Left forelimb (tissue), 1 donor: ENCODE measurements at places on chromosomes 11 and 22.

GRCh38 chr11:76177250-76177686 is 29.0 kb downstream of the WNT11 start:
- DNase-seq: no peak

DNA sequence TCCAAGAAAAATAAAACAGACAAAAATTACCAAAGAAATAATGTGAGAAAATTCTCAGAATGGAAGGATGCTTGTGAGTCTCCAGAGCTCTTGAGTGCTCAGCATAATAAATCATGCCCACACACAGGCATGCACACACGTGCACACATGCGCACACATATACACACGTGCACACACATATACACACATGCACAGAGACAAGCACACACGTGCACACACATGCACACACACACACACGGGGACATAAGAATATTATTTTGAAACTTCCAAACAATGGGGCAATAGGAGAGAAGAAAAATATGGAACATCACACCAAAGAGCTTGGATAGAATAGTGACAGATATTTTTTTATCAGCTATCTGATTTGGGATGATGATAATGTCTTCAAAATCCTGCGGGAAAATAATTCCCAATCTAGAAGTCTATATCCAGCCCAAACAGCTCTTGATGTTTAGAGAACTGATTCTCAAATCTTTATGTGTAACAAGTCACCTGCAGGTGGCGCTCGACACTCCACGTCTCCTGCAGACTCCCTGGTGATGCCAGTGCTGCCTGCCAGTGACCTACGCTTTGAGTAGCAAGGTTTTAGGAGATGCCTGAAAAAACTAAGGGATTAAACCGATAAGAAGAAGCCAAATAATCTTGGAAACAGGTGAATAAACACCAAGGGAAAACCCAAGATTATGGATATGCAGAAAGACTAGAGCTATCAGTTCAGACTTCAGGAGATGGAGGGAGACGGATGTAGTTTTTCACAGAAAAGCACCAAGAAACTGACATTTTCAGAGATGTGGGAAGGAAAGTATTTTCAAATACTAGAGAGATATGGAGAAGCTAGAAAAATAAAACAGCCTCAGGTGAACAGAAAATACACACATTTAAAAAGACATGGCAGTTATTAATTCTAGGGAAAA is 743.6 kb downstream of the ETS1 start:
- DNase-seq: no peak

- DNase-seq: no peak
These were observed 222.0 kb downstream of the DBX1 start for GRCh38 chr11:19938169-19938856.

- no peak for DNase-seq
These were observed 27.0 kb downstream of the PLEKHA7 start for GRCh38 chr11:16987205-16987568.

- no peak for DNase-seq
These were observed 56.9 kb upstream of the CADM1 start for GRCh38 chr11:115561116-115561515.

DNA sequence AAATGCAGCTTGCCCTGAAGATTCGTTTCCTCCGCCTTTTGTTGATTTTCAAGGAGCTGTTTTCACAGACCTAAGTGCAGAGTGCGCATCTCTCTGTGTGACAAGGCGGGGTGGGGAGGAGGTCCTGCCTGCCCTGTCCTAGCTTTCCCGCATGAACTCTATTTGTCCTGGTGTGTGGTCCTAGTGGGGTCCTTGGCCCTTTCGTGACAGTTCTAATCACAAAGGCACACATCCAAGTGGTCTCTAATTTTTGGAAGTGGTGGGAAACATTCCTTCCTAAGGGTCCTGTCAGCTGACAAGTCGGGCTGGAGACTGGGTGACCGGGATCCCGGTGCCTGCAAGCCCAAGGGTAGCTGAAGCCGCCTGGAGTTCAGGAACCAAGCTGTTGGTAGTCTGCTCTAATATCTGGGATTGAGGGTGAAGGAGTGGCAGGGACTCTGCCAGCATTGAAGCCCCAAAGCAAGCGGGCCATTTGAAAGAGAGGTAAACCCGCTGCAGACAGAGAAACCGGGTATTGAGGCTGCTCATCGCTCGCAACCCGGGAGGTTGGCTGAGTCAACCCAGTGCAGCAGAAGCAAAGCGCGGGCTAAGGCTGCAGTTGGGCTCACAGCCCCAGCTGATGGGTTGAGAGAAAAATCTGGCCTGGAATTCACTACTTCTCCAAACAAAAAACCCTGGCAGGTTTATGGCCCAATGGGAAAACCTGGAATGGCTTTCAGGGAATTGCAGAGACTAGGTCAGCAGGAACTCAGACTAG is 28.1 kb upstream of the FBXO3 start:
- DNase-seq: peak; percentile 73

GRCh38 chr11:11148596-11148995 is 204.5 kb downstream of the CSNK2A3 start:
- no peak for DNase-seq

DNA sequence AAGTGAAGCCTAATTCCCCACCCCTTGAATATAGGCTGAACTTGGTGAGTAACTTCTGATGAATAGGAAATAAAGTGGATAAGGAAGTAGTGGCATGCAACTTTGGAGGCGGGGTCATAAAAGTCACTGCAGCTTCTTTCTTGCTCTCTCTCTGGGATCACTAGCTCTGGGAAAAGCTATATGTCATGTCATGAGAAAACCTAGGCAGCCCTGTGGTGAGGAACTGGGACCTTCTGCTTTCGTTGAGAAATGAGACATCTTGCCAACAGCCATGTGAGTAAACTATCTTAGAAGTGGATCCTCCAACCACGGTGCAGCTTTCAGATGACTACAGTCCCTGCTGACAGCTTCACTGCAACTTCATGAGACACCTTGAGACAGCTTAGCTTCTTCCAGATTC is 15.7 kb downstream of the ZNF214 start:
- DNase-seq: no peak

DNA sequence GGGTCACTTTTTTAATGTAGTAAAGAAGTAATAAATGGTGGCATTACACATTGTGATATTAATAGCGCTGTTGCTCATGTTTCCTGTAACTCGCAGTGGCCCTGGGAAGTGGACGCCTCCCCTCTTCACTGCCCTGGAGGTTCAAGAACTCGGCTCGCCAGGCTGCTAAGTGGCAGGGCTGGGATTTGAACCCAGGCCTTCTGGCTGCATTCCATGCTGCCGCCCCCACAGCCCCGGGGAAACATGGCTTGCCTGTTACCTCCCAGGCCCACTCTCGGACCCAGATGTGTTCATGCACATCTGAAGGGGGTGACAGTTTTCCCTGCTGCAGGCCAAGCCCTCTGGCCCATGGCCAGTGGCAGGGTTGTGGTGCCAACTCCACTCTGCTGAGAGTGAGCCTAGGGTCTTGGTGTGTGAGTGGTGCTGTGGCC is 25.0 kb upstream of the MGAT3 start:
- DNase-seq: no peak

DNA sequence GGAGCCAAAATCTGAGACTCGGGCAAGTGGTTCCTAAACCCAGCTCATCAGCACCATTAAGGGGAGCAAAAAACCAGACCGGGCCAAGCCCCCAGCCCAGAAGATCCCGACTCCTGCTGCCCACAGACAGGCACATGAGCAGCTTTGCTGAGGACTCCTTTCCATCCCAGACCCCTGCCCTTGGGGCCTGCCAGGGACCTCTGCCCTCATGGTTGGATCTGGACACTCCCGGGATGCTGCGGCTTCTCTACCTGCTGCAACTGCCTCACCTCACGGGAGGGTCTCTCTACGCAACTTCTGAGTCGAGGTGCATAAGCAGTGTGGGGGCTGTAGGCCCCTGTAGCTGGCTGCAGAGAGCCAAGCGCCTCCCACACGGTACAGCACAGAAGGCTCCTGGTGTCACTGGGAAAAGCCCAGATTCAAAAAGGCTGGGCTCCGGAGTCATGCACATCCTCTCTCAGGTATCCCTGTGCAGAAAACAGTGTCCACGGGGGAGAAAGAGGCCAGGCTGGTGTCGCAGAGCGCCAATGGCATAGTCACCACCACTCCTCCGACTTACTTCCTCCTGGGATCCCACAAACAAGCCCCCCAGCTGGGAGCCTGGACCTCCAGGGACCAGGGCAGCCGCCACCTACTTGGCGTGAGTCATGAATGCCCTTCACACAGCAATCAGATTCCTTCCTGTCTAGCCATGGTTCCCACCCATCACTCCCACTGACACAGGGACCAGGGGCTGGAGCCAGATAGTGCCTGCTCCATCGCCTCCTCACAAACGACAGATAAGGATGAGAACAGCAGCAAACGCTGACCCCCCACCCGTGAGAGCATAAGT is 122.1 kb downstream of the BCR start:
- no peak for DNase-seq

- no peak for DNase-seq
These were observed 18.0 kb upstream of the TMEM135 start for GRCh38 chr11:87019613-87020271.

GRCh38 chr11:76201672-76202412 is 4.5 kb downstream of the WNT11 start:
- no peak for DNase-seq

- no peak for DNase-seq
These were observed 16.3 kb upstream of the C11orf87 start for GRCh38 chr11:109405671-109406070.

GRCh38 chr22:19022755-19023154 is 86.7 kb upstream of the PRODH start:
- DNase-seq: no peak

- no peak for DNase-seq
These were observed 15.8 kb downstream of the ABTB2 start for GRCh38 chr11:34341931-34342533.

- no peak for DNase-seq
These were observed 41.7 kb downstream of the LMO1 start for GRCh38 chr11:8221917-8222495.

- peak; percentile 50 for DNase-seq
These were observed 18.1 kb upstream of the FCHSD2 start for GRCh38 chr11:73160005-73160760.

DNA sequence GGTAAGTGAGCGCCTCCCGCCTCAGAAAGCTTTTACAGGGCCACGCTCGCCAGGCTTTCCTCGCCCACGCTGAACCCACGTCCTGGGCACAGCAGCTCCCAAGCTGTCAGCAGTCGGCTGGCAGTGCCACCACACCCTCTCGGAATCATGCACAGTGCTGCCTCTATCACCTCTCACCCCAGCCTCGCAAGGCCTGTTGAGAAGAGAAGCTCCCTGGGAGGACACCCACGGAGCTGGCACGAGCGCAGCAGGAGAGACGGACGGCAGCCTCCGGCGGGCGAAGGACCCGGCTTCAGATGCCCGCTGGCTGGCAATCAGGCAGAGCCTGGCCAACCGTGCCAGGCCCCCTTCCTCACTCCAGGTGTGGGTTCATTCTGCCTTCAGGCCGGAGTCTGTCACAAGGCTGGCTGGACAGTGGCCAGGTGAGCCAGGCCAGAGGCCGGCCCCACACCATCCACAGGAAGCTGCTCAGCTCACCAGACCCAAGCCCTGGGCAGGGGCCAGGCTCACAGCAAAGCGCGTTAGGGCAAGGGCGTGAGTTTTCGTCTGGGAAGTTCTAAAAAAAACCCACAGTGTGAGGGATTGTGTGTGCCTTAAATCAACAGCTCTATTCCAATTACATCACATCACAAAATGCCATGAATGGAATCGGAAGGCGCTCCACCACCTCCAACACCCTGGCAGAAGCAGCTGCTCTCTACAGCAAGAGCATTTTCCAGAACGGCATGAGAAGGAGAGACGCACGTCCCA is 33.2 kb downstream of the TOLLIP start:
- no peak for DNase-seq

- no peak for DNase-seq
These were observed 386.5 kb downstream of the SOX6 start for GRCh38 chr11:15969701-15970329.

DNA sequence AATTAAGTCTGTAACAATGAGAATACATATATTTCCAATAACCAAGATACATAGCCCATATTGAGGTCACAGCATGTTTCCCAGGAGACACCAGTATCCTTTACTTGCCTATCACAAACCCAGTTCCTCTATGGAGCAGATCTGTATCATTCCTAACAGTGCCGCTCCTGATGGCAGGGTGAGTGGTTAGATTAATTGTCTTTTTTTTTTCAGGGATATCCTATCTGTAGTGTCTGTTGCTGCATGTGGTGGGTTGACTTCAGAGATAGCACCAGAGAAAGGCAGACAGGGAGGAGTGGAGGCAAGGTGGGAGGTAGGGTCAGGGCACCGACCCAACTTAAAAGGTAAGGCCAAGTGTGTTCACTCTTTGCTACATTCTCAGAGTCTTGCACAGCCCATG is 2.8 kb downstream of the MTNR1B start:
- DNase-seq: no peak

DNA sequence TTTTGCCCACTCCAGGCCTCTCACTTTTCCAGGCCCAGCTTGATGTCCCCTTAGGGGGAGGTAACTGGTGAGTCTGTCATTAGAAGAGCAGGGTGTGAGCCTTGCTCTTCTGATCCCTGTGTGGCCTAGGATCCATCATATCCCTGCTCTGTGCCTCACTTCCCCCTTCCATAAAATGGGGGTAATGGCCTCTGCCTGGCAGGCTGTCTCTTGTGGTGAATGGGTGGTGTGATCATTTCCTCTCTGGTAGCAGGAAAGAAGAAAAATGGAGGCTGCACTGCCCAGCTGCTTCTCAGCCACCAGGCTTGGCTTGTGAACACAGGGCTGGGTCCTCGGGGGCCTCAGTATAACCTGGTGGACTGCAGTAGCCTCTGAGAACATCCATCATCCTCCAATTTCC is 5.6 kb downstream of the ARHGEF17 start:
- DNase-seq: no peak

DNA sequence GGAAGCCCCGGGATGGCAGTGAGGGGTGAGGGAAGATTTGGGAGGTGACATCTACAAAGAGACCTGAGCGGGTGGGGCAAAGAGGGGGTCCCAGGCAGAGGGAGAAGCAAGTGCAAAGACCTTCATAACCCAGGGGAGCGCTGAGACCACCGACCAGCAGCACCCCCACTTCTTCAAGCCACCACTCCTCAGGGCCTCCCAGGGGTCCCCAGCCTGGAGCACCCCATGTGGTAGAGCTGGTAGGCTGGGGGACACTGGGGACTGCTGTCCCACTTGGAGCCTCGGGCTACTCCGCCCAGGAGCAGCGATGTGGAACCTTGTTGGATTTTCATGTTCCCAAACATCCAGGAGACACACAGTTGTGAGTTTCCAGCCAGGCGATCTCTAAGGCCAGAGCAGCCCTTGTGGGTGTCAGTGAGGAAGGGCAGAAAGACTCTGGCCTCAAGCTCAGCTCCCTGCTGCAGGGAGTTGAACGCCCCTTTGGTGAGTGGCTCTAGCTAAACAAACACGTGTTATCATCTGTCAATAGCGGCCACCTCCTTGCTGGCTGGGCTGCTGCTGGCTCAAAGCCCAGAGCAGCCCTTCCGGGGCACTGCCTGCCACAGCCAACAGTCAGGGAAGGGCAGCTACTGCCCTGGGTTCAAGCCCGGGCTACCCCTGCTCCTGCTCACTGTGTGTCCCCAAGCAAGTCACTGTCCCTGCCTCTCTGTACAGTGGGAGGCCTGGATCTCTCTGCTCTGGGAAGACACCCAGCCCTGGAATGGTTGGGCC is 25.7 kb upstream of the CHKA start:
- no peak for DNase-seq
